ENCODE measurements at places on chromosomes 7 and 10.

- DNase-seq, result no peak
These were observed 83.5 kb downstream of the KLF6 start for GRCh38 chr10:3701491-3701890.

GRCh38 chr7:107469929-107470328, at the start of gene GPR22:
Gene GPR22 (plus strand): TSS chr7:107470057. CDS start chr7:107474061, 4,004 bp downstream.
- no peak for DNase-seq

GRCh38 chr7:157009170-157009777, 1.2 kb downstream of the MNX1 start:
- no peak for DNase-seq

GRCh38 chr10:129486805-129487204, 19.8 kb downstream of the MGMT start:
- DNase-seq, result no peak

- no peak for DNase-seq
These were observed 504.8 kb downstream of the NXPH1 start for GRCh38 chr7:8938044-8938805.

- DNase-seq, result no peak
These were observed 1.1 kb downstream of the JMJD1C start for GRCh38 chr10:63464402-63465292.

GRCh38 chr10:132486539-132487121, 51.0 kb upstream of the INPP5A start:
- DNase-seq, result no peak

DNA sequence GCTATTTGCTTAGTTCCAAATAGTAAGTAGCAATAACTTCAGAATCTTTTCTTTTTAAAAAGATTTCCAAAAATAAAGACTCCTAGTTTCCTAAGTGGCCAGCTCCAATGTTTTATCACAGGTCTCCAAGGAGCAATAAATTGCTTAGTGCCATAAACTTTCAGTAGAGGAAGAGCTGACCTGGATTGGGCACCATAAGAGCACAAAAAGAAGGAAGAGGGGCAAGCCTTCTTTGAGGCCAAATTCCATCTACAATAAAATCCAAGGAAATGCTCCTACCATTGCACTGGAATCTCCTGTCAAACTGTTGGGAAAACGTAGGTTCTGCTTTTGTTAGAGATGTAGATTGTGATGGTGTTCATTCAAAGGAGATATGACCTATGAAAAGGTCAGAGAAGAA, 64.0 kb downstream of the DENND2A start:
- DNase-seq, result no peak

- DNase-seq, result peak; percentile 84
These were observed 961 bp downstream of the SCRN1 start for GRCh38 chr7:29988424-29989256.

DNA sequence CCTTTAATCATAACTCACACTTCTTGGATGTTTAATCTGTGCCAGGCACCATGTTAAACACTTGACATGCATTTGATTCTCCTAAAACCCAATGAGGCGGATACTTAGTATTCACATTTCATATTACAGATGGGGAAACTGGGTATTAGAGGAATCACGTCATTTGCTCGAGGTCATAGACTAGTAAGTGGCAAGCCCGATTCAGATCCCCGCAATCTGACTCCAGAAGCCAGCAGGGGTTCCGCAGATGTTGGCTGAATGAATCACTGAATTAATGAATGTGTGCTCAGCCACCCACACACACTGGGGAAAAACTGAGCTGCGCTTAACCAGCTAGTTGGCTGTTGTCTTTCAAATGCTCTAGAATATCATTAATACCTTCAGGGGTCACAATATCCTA, 22.5 kb upstream of the ENO4 start:
- no peak for DNase-seq

GRCh38 chr7:108385834-108386422, 70.3 kb downstream of the NRCAM start:
- no peak for DNase-seq

DNA sequence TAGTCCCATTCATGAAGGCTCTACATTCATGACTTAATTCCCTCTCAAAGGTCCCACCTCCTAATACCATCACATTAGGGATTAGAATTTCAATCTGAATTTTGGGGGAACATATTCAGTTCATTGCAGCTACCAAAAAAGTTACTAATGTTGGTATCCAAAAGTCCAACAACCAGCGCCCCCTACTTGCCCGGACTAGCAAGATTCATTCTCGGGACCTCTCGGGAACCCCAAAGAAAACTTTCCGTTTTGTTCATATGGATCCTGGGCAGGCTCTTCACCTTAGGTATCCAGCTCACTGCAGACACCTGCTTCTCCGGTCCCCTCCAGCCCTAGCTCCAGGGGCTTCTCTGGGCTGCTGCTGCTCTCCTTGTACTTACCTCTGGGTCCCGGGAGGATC, 8.9 kb upstream of the GRK5 start:
- DNase-seq, result peak; percentile 79

DNA sequence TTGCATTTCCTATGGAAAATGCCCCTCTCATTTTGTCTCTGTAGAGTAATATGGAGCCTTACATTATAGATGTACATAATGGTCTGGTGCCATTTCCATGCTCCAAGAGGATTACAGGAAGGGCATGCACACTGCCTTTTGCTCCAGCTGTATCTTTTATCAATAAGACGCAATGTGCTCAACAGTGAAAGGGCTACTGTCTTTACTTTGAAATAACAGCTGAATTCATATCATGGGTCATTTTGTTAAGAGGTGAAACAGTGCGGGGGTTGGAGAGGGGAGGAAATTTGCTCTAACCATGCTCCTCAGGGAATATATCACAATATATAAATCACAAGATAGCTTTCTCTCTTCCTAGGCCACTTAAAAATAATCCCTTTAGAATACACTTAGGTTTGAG, 77.7 kb downstream of the ICA1 start:
- DNase-seq, result no peak

DNA sequence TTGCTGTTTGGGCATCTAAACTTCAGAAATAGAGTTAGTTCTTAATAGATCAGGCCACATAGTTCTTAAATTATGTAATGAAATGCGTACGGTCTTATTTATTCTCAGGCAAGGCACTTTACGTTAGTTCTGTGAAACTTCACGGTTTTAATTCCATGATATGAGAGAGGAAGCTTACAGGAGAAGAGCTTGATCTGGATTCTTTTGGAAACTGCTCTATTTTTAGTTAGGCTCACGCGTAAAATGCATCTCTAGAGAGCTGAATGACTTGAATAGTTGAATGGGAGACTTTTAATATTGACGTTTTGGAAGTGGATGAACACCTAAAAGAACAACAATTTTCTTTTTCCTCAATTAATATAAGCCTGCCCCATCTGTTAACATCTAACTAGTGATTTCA, 71.1 kb downstream of the PRKG1 start:
- no peak for DNase-seq

- peak; percentile 16 for DNase-seq
These were observed 102.1 kb downstream of the CRPPA start for GRCh38 chr7:16318989-16319915.

All from hematopoietic multipotent progenitor cell treated with erythropoietin and hydrocortisone succinate and interleukin-3 and kit ligand, for 4 days (in vitro differentiated cells).